Activated T-helper 1 cell treated with anti-CD3 and anti-CD28 coated beads, Interleukin-12 subunit alpha, Interleukin-12 subunit beta, Interleukin-2, Interleukin-4 antibody, amounts not matched to agents 30 ng/mL and 10 ng/mL and 1 ng/mL, durations not matched to agents 14 hours and 24 hours and 36 hours (primary cell): ENCODE measurements at places on chromosomes 12 and 14. TPM values are rescaled to one million over a fixed set of nuclear protein-coding genes. Genes with fewer than 3 reads are reported as not detected.

DNA sequence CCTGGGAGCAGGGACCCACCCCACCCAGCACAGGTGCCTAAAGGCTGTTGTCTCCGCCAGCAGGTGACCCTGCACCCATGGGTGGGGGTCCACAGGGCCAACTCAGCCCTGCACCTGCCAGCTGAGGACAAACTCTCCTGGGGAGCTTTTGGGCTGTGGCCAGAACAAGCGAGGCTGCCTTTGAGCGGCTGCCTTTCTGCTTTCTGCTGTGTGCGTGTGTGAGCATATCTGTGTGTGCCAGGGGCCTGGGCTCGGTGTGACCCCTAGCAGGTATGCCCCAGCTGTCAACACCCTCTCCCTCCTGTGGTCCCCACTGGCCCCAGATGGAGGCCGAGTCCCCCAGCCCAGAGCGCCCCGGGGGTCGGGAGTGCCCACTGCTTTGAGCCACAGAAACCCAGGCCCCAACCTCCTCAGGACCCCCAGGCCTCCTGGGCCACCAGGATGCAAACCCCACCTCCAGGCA, 25.9 kb upstream of the GPR132 start:
- peaks cover 5% of the 10 kb centered on the region for H3K27me3 ChIP-seq
- no peaks in the 10 kb centered on the region for H3K36me3 ChIP-seq
- H3K4me1 ChIP-seq: peaks cover 10% of the 10 kb centered on the region
- H3K4me3 ChIP-seq: no peak overlapping the region

DNA sequence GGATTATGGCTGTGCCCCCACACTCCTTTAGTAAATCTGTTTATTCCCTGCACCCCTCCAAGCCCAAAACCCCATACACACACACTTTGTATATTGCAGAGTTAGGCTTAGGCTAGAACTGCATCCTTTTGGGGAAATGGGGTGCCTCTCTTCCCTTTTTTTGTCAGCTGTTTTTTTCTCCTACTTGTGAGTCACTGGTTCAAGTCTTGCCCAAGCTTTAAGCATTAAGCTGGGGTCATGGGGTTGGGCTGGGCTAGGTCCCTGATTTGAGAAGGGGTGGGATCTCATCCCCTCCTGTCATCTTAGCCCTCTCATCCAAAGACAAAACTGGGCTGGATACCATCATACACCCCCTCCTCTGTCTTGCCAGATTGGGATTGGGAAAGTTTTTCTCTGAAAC, 1.6 kb downstream of the LRP1 start:
- no peak for DNase-seq
- peak overlapping the region; percentile 78 for H3K4me3 ChIP-seq
- no peaks in the 10 kb centered on the region for H3K36me3 ChIP-seq
- peaks cover 43% of the 10 kb centered on the region for H3K27me3 ChIP-seq
- no peak overlapping the region for H3K27ac ChIP-seq

Gene ZNF891
- 2.3 and 2.4 TPM in 2 replicates for total RNA-seq

DNA sequence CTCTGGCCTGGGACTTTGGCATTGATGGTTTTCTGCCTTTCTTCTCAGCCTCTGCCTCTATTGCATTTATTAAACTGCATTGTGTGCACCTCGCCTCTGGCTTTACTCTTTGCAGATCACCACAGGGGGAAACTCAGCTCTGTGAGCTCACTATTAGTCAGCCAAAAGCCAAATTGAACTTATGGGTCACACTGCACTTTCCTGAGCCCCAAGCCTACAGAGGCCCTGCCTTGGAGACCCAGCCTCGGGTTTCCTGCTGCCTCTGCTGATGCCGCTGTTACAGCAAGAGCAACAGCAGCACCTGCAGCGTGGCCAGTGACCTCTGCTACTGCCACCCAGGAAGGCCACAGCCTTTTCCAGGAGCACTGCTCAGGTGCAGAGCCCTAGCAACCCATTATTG, 122.5 kb downstream of the DAD1 start:
- no peak for DNase-seq
- H3K4me3 ChIP-seq: no peak overlapping the region
- no peaks in the 10 kb centered on the region for H3K27me3 ChIP-seq
- no peak overlapping the region for H3K27ac ChIP-seq
- H3K36me3 ChIP-seq: no peaks in the 10 kb centered on the region

DNA sequence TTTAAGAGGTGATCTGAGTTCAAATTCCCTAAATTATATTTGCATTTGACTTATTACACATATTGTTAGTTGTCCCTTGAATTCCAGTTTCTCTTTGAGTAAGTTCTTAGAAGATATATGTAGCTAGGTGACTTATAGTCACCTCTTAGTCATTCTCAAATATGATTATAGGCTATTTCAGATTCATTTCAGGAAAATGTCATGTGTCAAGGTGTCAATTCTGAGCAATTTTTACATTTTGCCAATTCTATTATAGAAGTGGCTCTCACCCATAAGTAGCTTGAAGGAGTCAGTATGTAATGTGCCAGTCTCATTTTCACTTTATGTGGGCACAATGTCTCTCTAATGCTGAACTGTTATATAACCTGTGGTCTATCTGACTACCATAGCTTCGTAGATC, 623.4 kb downstream of the DIO2 start:
- no peak overlapping the region for H3K27ac ChIP-seq
- no peak for DNase-seq
- H3K36me3 ChIP-seq: no peaks in the 10 kb centered on the region

GRCh38 chr14:99810559-99810874, 17.3 kb downstream of the EML1 start:
- no peak overlapping the region for H3K4me3 ChIP-seq
- H3K36me3 ChIP-seq: no peaks in the 10 kb centered on the region
- H3K27me3 ChIP-seq: peaks cover 16% of the 10 kb centered on the region

Gene ITGB7
- 258 and 266 TPM in 2 replicates for total RNA-seq

DNA sequence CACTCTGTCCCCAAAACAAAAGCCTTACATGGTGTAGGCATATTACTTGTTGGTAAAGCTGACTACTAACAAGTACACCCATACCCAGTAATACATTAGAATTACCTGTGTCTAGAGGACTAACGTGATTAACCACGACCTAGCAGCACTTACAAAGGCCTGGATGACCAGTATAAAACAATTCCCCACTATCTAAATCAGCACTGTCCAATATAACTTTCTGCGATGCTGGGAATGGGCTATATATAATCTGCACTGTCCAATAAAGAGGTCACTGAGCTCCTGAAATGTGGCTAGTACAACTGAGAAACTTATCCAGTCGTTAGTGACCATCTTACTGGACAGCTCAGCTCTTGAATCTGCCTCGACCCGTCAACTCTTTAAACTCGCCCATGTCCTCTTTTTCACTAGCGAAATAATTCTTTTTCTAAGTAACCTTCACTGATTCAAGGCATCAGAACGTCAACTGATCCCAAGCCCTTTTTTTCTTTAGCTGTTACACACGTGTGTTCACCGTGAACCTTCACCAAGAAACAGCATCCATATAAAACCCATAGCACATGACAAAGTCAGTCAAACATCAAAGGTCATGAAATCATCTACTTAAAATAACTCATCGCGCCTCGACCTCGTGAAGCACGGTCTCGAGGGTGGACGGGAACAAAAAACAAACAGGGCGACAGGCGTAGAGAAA, 905 bp upstream of the CIPC start:
- DNase-seq: no peak
- peak overlapping the region; percentile 97 for H3K27ac ChIP-seq
- H3K4me3 ChIP-seq: peak overlapping the region; percentile 96

DNA sequence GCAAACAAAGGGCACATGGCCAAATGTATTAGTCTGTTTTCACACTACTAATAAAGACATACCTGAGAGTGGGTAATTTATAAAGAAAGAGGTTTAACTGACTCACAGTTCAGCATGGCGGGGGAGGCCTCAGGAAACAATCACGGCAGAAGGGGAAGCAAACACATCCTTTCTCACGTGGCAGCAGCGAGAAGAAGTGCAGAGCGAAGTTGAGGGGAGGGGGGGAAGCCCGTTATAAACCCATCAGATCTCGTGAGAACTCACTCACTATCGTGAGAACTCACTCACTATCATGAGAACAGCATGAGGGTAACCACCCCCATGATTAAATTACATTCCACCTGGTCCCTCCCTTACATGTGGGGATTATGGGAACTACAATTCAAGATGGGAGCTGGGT, 66.1 kb downstream of the ST8SIA1 start:
- no peak overlapping the region for H3K4me3 ChIP-seq
- no peaks in the 10 kb centered on the region for H3K36me3 ChIP-seq
- no peaks in the 10 kb centered on the region for H3K27me3 ChIP-seq
- H3K27ac ChIP-seq: no peak overlapping the region

Gene RPS6KA5
- total RNA-seq: 16.6 and 16.7 TPM in 2 replicates

DNA sequence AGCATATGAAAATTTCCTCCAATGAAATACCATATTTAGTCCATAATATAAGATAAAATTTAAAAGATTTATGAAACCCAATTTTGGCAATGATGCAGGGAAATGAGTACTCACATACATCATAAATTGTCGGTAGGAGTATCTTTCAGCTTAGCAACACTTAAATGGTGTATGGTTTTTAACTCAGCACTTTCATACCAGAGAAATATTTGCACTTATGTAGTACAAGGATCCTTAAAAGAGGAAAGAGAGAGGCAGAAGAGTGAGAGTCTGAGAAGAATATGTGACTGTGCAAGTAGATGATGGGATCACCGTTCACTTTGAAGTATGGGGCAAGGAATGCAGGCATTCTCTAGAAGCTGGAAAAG, 379.3 kb upstream of the DCN start:
- peaks cover 14% of the 10 kb centered on the region for H3K4me1 ChIP-seq
- peaks cover 6% of the 10 kb centered on the region for H3K36me3 ChIP-seq
- no peaks in the 10 kb centered on the region for H3K27me3 ChIP-seq
- H3K4me3 ChIP-seq: no peak overlapping the region
- no peak overlapping the region for H3K27ac ChIP-seq

Gene GPX2
- total RNA-seq: not detected in 2 replicates

GRCh38 chr14:74308695-74309094, 6.0 kb upstream of the ABCD4 start:
- H3K4me3 ChIP-seq: no peak overlapping the region
- no peak overlapping the region for H3K27ac ChIP-seq
- H3K27me3 ChIP-seq: peaks cover 3% of the 10 kb centered on the region
- no peak for DNase-seq
- no peaks in the 10 kb centered on the region for H3K36me3 ChIP-seq

DNA sequence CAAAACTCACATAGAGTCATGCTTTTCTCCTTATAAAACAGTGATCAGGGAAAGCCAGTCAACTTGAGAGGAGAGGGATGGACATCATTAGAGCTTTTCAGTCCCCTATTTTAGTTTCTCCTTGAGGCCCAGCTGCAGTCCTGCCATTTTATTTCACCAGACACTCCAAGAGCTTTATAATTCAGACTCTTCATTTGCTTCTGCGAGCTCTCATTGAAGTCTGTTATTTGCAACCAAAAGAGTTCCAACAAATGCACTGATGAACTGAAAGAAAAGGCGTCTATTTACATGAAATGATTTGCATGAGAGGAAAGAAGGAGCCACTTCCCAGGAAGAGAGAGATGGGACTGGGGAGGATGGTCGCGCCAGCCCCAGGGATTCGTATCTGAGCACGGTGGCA, 86.8 kb downstream of the NDUFA12 start:
- no peak overlapping the region for H3K4me3 ChIP-seq
- H3K27ac ChIP-seq: no peak overlapping the region
- H3K36me3 ChIP-seq: no peaks in the 10 kb centered on the region

Gene NEDD1
- total RNA-seq: 61.1 and 65.3 TPM in 2 replicates

GRCh38 chr12:122368361-122369073, 54.0 kb downstream of the CLIP1 start:
- H3K36me3 ChIP-seq: peaks cover 9% of the 10 kb centered on the region
- no peak overlapping the region for H3K4me3 ChIP-seq
- no peak for DNase-seq
- H3K27ac ChIP-seq: no peak overlapping the region

Gene CLEC4D
- not detected in 2 replicates for total RNA-seq

GRCh38 chr14:49052521-49052920, 533.7 kb downstream of the RPS29 start:
- H3K4me3 ChIP-seq: no peak overlapping the region
- H3K36me3 ChIP-seq: no peaks in the 10 kb centered on the region
- no peak for DNase-seq
- H3K27ac ChIP-seq: no peak overlapping the region
- H3K4me1 ChIP-seq: no peaks in the 10 kb centered on the region

Gene TDRD9
- total RNA-seq: not detected in 2 replicates

GRCh38 chr12:92784797-92785562, 82.2 kb downstream of the PLEKHG7 start:
- H3K27ac ChIP-seq: no peak overlapping the region
- DNase-seq: peak; percentile 5
- H3K4me1 ChIP-seq: peaks cover 4% of the 10 kb centered on the region
- no peak overlapping the region for H3K4me3 ChIP-seq
- no peaks in the 10 kb centered on the region for H3K27me3 ChIP-seq
